Muscle of back (tissue), 13 donors: ENCODE measurements at places on chromosomes 4 and X. TPM values are rescaled to one million over a fixed set of nuclear protein-coding genes. Genes with fewer than 3 reads are reported as not detected.

BMX gene
- polyA plus RNA-seq, result 3.0 TPM

TMEM128 gene
- polyA plus RNA-seq, result 17.9 TPM

DGKK gene
- polyA plus RNA-seq, result not detected

PAGE1 gene
- not detected for polyA plus RNA-seq

OTUD6A gene
- not detected for polyA plus RNA-seq

LONRF3 gene
- polyA plus RNA-seq, result 3.1 TPM

FAT4 gene
- 17.3 TPM for polyA plus RNA-seq

F8A1 gene
- polyA plus RNA-seq, result 8.0 TPM

RIBC1 gene
- 0.64 TPM for polyA plus RNA-seq

AFM gene
- not detected for polyA plus RNA-seq

BTK gene
- 2.4 TPM for polyA plus RNA-seq

CSN2 gene
- polyA plus RNA-seq, result not detected

TLR2 gene
- 3.3 TPM for polyA plus RNA-seq

TMEM33 gene
- polyA plus RNA-seq, result 19.2 TPM

C4orf51 gene
- not detected for polyA plus RNA-seq

FOXR2 gene
- polyA plus RNA-seq, result not detected

AKAP14 gene
- polyA plus RNA-seq, result not detected

UGT8 gene
- 0.54 TPM for polyA plus RNA-seq

SYTL5 gene
- 0.15 TPM for polyA plus RNA-seq

MAGED2 gene
- polyA plus RNA-seq, result 791 TPM

CSAG3 gene
- polyA plus RNA-seq, result not detected

IL2RG gene
- 2.4 TPM for polyA plus RNA-seq

FRAS1 gene
- 7.9 TPM for polyA plus RNA-seq

RRH gene
- polyA plus RNA-seq, result 0.32 TPM
